ENCODE measurements at places on chromosomes 2 and 18.

DNA sequence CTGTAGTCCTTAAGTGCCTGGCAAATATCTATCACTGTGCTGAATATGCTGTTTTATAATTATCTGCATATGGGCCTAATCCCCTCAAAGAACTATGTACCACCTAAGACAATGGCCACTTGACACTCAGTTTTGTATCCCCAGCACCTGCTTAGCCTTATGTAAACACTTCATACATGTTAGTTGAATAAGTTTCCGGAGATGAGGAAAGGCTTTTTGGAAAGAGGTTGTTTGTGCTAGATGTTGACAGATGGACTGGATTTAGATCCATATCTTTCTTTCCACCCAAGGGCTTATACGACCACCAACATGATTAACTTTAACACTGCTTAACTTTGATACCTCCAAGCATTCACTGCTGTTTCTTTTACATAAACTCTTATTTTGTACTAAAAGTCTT lies 63.3 kb downstream of the FAM228A start:
- no peak for DNase-seq

DNA sequence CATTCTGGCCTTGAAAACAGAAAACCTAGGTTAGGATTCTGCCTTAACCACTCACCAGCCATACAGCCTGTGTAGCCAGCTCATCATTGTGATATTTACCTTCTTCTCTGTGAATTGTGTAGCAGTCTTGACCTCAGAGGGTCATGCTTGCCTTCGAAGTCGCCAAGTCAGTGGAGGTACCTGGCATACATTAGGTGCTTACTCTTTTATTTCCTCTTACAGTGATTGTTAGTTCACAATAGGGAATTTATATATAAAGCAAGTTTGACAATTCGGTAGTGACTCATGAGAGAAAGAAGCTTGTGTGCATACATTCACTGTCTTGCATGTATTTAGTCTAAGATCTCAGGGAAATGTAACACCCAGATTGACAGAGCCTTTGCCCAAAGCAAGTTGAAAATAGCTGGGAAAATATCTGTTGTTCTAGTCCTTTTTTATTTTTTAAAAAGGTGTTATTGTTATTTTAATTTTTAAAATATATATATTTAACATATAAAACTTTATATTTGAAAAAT lies 290.6 kb downstream of the PTGR3 start:
- no peak for DNase-seq

- no peak for DNase-seq
These were observed 260.5 kb downstream of the DYSF start for GRCh38 chr2:71713581-71714580.

GRCh38 chr2:35787302-35788031 lies 568.1 kb upstream of the CRIM1 start:
- no peak for DNase-seq

- DNase-seq: no peak
These were observed 100.0 kb downstream of the SPOPL start for GRCh38 chr2:138601458-138602165.

DNA sequence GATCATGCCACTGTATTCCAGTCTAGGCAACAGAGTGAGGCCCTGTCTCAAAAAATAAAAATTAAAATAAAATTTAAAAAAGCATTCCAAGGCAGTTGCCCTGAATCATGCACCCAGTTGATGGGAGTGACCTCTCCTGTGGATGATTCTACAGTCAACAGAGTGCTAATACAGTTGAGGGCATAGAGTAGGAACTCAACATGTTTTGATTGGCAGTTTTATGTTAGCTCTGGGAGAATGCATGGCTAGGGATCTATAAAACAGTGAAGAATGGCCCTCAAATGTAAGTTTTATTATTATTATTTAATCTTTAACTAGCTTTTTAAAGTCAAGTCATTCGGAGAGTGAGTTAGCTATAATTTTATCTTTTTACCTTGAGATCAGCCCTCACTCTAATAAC lies 228.5 kb upstream of the ITGA4 start:
- DNase-seq: no peak

DNA sequence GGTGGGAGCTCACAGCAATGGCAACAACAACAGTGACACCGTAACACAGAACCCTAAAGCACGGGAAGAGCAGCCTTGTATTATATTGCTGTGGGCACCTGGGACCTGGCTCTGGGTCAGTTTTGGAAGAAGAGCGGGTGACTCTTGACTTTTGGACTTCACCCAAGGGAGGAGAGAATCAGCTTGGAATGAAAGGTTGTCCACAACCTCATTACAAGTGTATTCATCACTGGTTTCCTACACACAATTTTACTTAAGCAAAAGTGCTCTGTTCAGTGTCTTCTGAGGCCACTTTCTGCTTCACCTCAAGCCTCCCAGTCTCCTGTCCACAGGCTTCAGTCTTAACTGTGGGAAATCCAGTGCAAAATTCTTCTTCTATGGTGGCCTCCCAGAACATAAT lies 263.8 kb downstream of the KCNE4 start:
- DNase-seq: no peak

- DNase-seq: no peak
These were observed 409.1 kb downstream of the CPS1 start for GRCh38 chr2:210965472-210965871.

- no peak for DNase-seq
These were observed 67.2 kb upstream of the HDAC4 start for GRCh38 chr2:239467956-239468490.
